Stimulated activated naive CD4-positive, alpha-beta T cell (primary cell): ENCODE measurements at places on chromosomes 1 and 21.

GRCh38 chr1:223669003-223669795 lies 3.7 kb upstream of the CAPN8 start:
- no peak for DNase-seq

DNA sequence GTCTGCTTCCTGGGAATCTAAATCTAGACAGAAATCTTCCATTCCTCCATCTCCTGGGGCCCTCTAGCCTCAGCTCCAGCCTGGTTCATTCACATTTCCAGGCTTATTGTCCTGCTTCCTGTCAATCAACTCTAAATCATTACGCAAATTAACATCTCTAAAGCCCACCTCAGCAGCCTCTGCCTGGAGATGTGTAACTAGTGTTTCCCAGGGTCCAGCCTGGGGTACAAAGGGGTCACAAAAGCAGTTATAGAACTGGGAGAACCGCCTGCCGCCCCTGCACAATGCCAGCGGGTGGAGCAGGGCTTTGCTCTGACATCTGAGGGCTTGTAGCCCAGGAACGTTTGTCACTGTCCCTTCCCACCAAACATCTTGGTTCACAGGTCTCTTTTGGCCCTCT lies 373.5 kb downstream of the RRAGC start:
- DNase-seq, result no peak

DNA sequence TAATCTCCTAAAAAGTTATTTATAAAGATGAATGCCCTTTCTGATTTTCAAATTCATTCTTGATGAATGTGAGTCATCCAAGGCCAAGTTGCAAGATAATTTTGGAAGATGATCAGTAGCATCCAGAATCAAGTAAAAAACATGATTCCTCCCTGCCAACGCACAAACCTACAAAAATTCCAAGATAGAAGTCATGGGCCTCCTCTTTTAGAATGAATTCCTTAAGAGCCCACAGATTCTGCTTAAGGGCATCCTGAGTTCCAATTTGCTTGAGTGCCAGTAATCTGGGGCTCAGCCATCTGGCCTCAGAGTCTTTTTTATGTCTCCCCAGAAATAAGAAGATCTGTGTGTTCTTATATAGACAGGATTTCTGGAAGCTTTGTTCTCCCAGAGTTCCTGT lies 23.2 kb upstream of the SPATA6 start:
- DNase-seq, result no peak

- DNase-seq, result no peak
Measured at GRCh38 chr1:93007941-93008577, 46.8 kb upstream of the DIPK1A start.

GRCh38 chr1:189424746-189425331 lies 1052.8 kb downstream of the BRINP3 start:
- no peak for DNase-seq

- DNase-seq, result no peak
Measured at GRCh38 chr1:44416408-44416807, 11.4 kb downstream of the RNF220 start.

DNA sequence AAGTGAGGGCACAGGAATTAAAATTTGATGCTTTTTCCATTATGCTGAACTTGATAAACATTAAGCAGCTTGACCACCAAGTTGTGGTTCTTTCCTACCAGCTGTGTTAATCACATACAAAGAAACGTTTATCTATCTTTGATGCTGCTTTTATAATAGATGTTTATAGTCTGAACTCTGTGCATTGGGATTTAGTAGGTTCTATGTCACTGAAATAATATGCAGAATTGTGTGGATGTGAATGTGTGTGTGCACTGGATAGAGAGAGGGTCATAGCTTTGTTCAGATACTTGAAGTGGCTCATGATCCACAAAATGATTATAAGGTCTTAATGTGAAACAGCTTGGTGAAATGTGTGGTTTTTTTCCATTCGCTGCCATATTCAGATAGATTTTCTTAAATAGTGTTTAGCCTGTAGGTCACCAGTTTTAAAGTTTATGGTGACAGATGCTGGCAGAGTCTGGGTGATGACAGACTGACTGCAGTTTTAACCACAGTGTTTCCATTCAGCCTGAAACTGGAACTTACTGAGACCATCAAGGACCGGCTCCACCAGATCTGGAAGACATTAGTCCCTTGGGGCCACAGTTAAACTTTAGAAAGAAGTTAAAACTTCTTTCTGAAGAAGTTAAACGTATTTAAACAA lies 10.2 kb downstream of the DDI2 start:
- DNase-seq, result no peak

- no peak for DNase-seq
Measured at GRCh38 chr1:87826681-87827251, 498.1 kb downstream of the LMO4 start.

- DNase-seq, result no peak
Measured at GRCh38 chr1:197671140-197671539, 104.1 kb downstream of the DENND1B start.

GRCh38 chr1:183180218-183180617 lies 5.8 kb upstream of the LAMC2 start:
- no peak for DNase-seq

DNA sequence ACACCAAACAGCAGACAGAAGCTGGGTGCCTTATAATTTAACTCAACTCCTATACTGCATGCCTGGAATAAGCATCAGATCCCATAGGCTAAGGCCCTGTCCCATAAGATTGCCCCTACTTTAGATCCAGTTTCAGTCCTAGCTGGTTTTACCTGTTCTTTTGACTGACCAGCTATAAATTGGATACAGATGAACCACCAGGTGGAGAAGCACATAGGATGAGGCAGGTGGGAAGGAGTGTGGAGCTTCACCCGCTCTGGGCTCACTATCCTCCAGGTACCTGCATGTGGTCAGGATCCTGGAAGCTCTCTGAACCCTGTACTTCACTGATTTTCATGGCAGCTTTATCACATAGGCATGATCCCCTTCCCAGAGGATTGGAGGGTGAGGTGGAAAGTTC lies 51.3 kb downstream of the MAST2 start:
- DNase-seq, result no peak

- DNase-seq, result peak; percentile 71
Measured at GRCh38 chr1:21293537-21294265, 3.4 kb upstream of the ECE1 start.

- peak; percentile 11 for DNase-seq
Measured at GRCh38 chr1:209674957-209675564, at the start of gene G0S2. G0S2 (plus strand) TSS chr1:209675412; CDS start chr1:209675685, 273 bp downstream.
